ENCODE measurements at places on chromosomes 1 and 21. TPM values are rescaled to one million over a fixed set of nuclear protein-coding genes. Genes with fewer than 3 reads are reported as not detected.

SUSD4 gene
- total RNA-seq: 81.7 TPM

- DNase-seq: no peak
Observed at GRCh38 chr1:89754518-89754917, 66.3 kb upstream of the LRRC8D start.

DNA sequence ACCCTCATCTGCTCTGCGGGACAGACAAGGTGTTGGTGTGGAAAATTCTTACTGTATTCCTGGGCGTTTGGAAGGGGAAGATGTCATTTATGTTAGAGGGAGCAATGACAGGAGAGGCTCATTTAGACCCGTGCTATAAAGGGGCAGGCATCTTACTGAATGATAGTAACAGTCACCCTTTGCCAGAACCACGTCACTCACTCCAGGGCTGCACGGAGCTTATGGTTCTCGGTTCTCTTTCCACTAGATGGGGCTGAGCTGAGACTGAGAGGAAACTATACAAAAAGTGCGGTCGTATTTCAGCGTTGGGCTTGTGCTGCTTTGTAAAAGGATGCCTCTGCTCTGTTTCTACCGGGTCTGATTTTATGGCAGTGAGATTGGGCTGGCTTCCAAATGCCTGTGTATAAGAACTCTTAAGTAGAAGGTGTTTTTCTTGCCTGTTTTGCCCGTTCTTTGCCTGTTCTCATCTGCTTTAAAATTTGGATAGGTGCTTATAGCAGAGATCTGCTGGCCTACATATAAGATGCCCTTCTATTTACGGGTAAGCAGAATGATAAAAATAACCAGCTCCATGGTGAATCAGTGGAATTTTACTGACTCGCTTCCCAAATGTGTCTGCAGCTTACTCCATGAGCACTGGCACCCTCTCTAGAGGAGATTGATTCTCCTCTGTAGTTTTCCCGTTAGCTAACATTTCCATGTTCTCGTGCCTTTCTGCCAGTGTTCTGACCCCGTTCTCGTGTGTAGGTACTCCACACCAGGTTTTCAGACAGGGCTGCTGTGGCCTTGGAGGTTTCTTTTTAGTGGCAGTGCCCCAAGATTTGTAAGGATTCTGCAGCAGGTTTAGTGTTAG is 55.9 kb downstream of the MRPS6 start:
- DNase-seq: peak; percentile 66

RBM8A gene
- 74.3 TPM for total RNA-seq

DNA sequence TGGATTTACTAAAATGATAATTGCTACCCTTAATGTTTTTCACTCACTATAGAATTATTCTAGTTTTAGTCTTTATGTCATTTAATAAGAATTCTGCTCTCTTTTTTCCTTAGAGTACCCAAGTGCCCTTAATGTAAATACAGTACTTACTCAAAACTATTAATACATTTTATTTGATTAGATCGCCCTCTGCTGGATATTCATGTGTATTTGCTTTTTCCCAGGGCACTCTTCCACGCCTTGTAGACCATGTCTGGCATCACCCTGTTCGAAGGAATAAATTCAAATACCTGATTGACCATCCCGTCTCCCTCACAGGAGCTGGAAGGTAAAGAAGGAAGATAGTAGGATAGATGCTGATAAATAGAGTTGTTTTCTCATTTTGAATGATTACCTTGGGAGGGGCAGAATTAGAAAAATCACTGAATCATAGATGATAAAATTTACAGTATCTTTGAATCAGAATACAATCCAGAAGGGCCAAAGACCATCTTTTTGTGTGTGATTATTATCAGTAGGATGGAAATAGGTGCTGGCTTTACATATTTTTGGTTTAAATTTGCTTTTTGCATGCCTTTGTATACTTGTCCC is 4.1 kb downstream of the AXDND1 start:
- DNase-seq: no peak

DNA sequence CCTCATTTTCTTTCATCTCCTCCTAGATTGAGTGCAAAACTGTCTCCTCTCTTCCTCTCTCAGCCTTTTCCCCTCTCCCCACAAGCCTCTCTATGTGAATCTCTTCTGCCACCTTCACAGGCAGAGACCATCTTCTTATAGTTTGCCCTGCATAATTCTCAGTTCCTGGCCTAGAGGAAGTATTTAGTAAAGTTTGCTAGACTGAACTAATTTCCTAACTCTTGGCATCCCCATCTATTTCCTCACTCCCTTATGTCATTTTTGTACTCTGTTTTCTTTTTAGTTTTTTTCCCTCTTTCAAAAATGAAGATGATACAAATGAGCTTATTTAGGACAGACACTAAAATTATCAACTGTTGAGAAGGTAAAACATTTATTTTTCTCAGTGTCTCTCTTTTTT is 66.0 kb downstream of the XCL2 start:
- DNase-seq: no peak

DNA sequence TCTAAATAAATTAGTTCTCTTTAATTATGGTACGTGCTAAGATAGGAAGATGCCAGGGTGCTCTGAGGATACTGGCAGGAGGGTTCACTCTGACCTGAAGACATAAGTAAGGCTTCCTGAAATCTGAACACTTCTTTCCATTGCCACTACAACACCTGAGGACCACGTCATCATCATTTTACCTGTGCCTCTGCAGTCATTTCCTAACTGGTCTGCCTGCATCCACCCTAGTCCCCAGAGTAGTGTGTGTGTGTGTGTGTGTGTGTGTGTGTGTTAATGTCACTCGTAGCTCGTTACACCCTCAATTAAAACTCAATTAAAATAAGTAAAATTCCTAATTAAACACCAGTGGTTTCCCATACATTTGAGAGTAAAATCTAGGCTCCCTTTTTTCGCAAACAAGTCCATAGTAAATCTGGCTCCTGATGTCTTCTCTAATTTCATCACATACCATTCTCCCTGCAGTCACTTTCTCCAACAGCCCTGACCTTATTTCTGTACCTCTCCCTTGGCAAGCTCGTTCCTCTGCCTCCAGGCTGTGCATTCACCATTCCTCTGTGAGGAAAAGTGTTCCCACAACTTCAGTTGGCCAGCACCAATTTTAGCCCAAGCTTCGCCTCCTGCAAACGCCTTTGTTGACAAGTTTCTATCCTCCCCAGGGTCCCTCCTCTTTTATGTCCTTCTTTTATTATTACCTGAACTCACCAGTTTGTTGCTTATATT is 8.7 kb downstream of the IL12RB2 start:
- no peak for DNase-seq

DNA sequence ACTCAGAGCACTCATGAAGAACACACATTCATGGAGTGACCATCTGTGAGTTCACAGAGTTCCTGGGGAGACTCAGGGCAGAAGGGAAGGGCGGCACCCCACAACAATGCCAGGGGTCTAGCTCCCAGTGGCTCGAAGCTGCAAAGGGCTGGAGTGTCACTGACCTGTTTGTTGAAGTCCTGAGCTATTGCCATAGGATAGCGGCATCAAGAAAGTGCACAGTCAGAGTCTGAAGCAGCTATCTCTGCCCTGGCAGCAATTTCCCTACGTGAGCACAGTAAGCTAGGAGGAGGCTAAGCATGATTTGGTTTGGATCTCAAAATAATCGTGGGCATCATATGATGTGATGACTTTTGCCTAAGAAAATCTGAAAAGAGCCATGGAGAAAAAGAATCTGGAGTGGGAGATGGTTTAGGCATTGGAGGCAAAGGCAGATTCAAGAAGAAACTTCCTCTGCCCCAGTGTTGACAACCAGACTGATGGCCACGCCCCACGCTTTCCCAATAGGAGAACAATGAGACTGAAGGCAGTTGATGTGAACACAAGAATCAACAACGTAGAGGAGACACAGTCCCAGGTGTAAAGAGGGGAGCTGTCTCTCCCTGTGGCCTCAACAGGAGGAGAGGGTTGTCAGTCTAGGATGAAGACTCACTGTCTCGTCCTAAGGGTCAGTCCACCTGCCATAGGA is 100.0 kb upstream of the SLC25A33 start:
- DNase-seq: no peak

- DNase-seq: no peak
Observed at GRCh38 chr1:180270530-180271271, 40.6 kb downstream of the LHX4 start.

CREG1 gene
- total RNA-seq: 90.8 TPM

Data from right cardiac atrium (tissue), 5 donors.